ENCODE measurements at places on chromosomes 4 and X.
A peak's percentile ranks its signal among the peaks of the same experiment; 100 is the strongest.

DNA sequence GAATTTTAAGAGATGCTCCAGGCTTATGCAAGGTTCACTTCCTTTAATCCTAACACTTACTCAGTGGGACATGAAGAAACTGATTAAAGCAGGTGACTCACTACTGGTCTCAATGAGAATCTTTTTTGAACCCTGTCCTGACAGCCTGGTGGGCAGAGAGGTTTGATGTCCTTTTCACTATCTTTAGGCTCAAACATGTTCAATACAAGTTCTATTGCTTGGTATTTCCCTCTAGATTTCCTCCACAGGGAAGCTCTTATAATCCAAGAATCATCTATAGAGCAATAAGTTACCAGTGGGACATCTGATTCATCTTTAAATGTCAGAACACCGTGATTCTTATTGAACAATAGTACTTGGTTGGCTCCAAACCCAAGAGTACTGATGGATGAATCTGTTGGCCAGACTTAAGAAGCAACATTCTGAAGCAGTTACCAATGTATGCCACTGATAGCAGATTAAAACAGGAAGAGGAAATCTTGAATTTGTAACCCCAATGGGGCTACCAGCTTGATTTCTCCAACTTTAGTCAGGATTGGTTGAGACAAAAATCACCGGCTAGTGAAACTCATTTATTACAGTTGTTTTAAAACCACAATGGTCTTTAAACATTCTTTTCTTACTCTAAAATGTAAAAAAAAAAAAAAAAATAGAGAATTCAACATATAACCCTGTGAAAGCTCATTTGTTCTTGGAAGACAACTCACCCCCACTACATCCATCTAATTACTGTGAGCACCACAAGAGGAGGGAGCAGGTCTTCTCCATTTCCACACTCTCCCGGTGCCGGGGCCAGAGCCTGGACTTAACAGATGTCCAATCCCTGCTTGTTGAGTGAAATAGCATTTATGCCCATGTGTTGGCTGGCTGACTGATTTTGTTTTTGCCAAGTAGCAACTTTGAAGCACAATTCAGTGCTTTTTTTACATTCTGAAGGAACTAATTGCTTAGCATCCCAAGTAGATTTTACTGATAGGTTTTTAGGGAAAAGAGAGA lies 43.3 kb downstream of the FGFBP1 start:
- no peak overlapping the region for H3K4me3 ChIP-seq
- no peak overlapping the region for H3K27ac ChIP-seq
- H3K4me1 ChIP-seq: peaks cover 5% of the 10 kb centered on the region
- peak; percentile 18 for DNase-seq
- H3K27me3 ChIP-seq: peaks cover 51% of the 10 kb centered on the region

GRCh38 chrX:53435997-53436396 lies 1.8 kb upstream of the HSD17B10 start:
- H3K36me3 ChIP-seq: peaks cover 10% of the 10 kb centered on the region
- no peak overlapping the region for H3K27ac ChIP-seq
- DNase-seq: peak; percentile 67
- no peaks in the 10 kb centered on the region for H3K4me1 ChIP-seq
- no peak overlapping the region for H3K4me3 ChIP-seq

GRCh38 chr4:56690393-56690792 lies 9.3 kb upstream of the HOPX start:
- no peak overlapping the region for H3K27ac ChIP-seq
- H3K4me1 ChIP-seq: no peaks in the 10 kb centered on the region
- H3K4me3 ChIP-seq: no peak overlapping the region
- DNase-seq: no peak
- H3K27me3 ChIP-seq: peaks cover 31% of the 10 kb centered on the region

DNA sequence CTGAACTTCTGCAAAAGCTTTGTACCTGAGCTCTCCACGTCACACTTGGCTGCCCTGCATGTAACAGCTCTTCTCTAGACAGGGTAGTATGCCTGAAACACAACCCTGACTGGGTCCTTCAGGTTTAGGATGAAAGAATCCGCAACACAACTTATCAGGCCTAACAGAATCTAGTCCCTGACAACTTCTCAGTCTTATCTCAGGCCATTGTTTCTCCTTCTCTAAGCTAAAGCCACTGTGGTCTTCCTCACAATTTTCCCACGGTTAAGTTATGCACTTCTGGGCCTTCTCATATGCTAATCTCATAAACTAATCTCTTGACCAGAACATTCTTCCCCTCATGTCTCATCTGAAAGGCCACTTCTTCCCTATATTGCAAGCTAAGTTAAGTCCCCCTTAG lies 10.8 kb upstream of the TMPRSS11B start:
- DNase-seq: no peak
- H3K27ac ChIP-seq: no peak overlapping the region
- no peaks in the 10 kb centered on the region for H3K4me1 ChIP-seq
- H3K27me3 ChIP-seq: peaks cover 1% of the 10 kb centered on the region

- no peak overlapping the region for H3K27ac ChIP-seq
- no peaks in the 10 kb centered on the region for H3K4me1 ChIP-seq
- H3K4me3 ChIP-seq: no peak overlapping the region
- DNase-seq: no peak
- no peaks in the 10 kb centered on the region for H3K27me3 ChIP-seq
- H3K36me3 ChIP-seq: no peaks in the 10 kb centered on the region
These were observed 361.6 kb downstream of the GRIA2 start for GRCh38 chr4:157582141-157582540.

DNA sequence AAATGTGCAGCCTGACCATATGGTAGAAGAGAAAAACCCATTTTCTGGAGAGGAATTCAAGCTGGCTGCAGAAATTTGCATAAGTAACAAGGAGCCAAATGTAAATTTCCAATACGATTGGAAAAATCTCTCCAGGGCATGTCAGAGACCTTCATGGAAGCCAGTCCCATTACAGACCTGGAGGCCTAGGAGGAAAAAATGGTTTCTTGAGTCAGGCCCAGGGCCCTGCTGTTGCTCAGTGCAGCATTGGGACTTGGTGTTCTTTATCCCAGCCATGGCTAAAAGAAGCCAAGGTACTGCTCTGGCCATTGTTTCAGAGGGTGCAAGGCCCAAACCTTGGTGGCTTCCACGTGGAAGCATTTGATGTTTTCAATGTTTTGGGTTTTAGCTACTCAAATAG lies 70.6 kb downstream of the MAGEC2 start:
- no peaks in the 10 kb centered on the region for H3K36me3 ChIP-seq
- H3K27me3 ChIP-seq: no peaks in the 10 kb centered on the region
- H3K27ac ChIP-seq: no peak overlapping the region
- no peaks in the 10 kb centered on the region for H3K4me1 ChIP-seq
- H3K4me3 ChIP-seq: no peak overlapping the region

GRCh38 chrX:152020888-152021287 lies 46.4 kb upstream of the GABRE start:
- no peaks in the 10 kb centered on the region for H3K4me1 ChIP-seq
- no peak overlapping the region for H3K27ac ChIP-seq
- H3K36me3 ChIP-seq: no peaks in the 10 kb centered on the region

GRCh38 chrX:15564981-15565579 lies 35.7 kb downstream of the ACE2 start:
- peaks cover 19% of the 10 kb centered on the region for H3K27me3 ChIP-seq
- no peak overlapping the region for H3K4me3 ChIP-seq
- H3K36me3 ChIP-seq: no peaks in the 10 kb centered on the region
- H3K27ac ChIP-seq: no peak overlapping the region

DNA sequence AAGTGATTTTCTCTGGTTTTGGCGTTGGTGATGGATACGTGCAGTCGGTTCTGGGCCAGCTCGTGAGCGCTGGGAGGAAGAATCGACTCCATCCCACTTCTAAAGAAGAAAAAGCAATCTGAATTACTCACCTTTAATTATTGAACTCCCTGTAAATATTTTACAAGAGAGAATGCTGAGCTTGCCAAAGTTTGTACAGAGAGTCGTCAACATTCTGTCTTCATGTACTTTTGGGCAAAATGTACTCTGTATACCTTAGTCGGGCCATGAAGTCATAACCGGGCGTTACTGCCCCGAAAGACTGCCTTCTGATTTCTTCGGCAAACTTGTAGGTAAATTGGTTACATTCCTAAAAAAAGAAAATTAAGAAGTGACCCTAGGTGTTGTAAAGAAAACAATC lies 5.5 kb downstream of the PNPLA4 start:
- H3K4me3 ChIP-seq: no peak overlapping the region
- no peaks in the 10 kb centered on the region for H3K4me1 ChIP-seq
- no peaks in the 10 kb centered on the region for H3K27me3 ChIP-seq
- no peaks in the 10 kb centered on the region for H3K36me3 ChIP-seq
- DNase-seq: no peak

GRCh38 chr4:188262464-188262863 lies 123.2 kb downstream of the TRIML1 start:
- H3K36me3 ChIP-seq: no peaks in the 10 kb centered on the region
- no peak overlapping the region for H3K27ac ChIP-seq
- DNase-seq: peak; percentile 86

- no peak overlapping the region for H3K27ac ChIP-seq
- DNase-seq: no peak
- no peaks in the 10 kb centered on the region for H3K4me1 ChIP-seq
- H3K27me3 ChIP-seq: peaks cover 4% of the 10 kb centered on the region
- no peak overlapping the region for H3K4me3 ChIP-seq
These were observed 23.8 kb downstream of the NOX1 start for GRCh38 chrX:100850317-100850716.

DNA sequence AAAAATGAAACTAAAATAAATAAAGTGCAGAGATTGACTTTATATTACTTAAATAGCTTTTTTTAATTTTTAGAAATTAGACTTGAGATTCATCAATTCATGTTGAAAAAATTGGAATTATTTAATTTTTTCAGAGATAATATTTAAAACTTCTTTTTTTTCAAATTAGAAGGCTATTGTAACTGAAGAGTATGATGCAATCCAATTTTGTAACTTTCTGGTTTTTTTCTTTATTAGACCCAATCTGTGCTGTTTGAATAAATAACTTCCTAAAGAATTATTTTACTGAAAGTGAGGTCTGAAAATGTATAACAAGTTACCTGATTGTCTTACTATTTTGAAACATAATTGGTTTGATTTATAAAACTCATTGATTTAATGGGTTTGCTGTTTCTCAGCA lies 200.9 kb downstream of the MAD2L1 start:
- no peaks in the 10 kb centered on the region for H3K27me3 ChIP-seq
- H3K4me1 ChIP-seq: no peaks in the 10 kb centered on the region
- no peak overlapping the region for H3K27ac ChIP-seq
- H3K4me3 ChIP-seq: no peak overlapping the region
- no peak for DNase-seq

DNA sequence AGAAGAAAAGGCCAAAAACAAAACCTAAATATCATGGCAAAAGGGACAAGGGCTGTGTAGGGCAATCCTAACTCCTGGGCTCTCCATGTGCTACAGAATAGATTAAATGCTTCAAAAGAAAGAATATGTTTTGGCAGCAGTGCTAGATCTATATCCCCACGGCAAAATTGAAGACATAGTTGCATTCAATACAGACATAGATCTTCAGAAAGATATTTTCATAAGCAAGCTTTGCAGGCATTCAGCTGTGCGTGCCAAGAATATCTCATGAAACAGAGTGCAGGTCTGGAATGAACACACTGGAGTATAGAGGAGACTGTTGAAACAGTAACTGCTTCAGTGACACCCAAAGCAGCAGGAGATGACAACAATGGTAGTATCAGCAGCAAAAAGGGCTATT lies 1476.9 kb downstream of the ARAP2 start:
- H3K4me1 ChIP-seq: no peaks in the 10 kb centered on the region
- H3K4me3 ChIP-seq: no peak overlapping the region
- no peak overlapping the region for H3K27ac ChIP-seq
- H3K36me3 ChIP-seq: no peaks in the 10 kb centered on the region
- no peaks in the 10 kb centered on the region for H3K27me3 ChIP-seq

DNA sequence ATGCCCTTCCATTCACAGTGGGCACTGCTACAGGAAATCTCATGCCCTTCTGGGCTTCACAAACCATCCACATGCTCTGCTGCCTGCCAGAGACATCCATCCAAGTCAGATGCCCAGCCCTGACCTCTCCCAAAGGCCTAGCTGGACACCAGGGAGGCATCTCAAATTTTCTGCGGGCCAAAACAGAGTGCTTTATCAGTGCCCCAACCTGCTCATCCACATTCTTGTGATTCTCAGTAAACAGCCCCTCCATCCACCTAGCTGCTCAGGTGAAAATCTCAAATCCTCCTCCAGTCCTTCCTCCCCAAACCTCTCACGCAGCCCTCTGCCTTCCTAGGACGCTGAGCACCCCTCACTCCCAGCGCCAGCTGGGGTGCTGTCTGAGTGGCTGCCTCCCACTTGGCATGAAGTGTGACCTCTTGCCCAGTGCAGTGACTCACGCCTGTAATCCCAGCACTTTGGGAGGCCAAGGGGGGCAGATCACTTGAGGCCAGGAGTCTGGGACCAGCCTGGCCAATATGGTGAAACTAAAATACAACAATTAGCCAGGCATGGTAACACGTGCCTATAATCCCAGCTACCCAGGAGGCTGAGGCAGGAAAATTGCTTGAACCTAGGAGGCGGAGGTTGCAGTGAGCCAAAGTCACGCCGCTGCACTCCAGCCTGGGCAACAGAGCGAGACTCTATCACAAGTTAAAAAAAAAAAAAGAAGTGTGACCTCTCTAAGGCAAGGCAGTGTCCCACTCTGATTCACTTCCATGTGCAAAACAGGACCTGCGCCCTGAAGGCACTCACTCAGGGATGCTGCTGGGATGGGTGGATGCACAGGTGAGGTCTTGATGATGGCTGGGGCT lies 1.7 kb upstream of the AFAP1 start:
- no peaks in the 10 kb centered on the region for H3K27me3 ChIP-seq
- no peak for DNase-seq
- no peak overlapping the region for H3K27ac ChIP-seq
- H3K4me3 ChIP-seq: no peak overlapping the region
- H3K4me1 ChIP-seq: peaks cover 10% of the 10 kb centered on the region
- H3K36me3 ChIP-seq: no peaks in the 10 kb centered on the region

All from IMR-90 (cell line).